Suppressor macrophage treated with lipopolysaccharide for 1 hour (primary cell): ENCODE measurements at places on chromosomes 1 and 21.

DNA sequence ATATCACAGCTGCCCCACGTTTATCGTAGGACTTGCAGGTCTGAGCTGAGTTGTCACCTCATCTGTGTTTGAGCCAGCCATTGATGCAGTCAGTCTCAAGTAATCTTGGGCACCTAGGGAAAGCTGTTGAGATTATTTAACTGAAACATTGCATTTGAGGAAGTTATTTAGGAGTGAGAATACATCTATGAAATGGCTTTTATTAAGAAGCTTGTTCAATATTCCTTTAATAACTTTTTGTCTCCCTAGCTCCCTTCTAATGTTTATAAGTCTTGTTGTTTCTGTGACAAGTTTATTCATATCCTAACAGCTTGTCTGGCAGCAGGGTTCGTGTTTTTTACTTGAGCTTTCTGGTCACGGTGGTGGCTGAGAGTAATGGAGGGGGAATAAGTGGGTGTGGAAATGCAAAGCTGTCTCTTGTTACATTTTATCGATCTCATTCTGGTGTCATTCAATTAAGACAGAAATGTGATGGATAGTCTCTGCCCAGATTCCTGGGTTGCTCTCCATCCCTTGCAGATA is 555.9 kb downstream of the USP25 start:
- DNase-seq: no peak

DNA sequence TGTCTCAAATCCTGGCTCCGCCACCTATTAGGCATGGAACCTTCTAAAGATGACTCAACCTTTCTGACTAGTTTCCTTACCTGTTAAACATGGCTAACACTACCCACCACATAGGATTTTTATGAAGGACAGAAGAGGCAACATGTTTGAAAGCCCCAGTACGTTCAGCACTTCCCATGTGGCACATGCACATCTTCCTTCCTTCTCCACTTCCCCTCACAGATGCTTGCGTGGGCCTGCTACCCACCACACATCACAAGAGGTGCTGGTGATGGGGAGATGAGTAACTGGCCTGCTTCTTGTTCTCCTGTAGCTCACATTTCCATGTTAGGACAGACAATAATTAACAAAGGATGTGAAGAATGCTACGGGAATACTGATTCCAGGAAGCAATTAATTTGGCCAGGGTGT is 7.1 kb downstream of the ZBTB21 start:
- peak; percentile 76 for DNase-seq

DNA sequence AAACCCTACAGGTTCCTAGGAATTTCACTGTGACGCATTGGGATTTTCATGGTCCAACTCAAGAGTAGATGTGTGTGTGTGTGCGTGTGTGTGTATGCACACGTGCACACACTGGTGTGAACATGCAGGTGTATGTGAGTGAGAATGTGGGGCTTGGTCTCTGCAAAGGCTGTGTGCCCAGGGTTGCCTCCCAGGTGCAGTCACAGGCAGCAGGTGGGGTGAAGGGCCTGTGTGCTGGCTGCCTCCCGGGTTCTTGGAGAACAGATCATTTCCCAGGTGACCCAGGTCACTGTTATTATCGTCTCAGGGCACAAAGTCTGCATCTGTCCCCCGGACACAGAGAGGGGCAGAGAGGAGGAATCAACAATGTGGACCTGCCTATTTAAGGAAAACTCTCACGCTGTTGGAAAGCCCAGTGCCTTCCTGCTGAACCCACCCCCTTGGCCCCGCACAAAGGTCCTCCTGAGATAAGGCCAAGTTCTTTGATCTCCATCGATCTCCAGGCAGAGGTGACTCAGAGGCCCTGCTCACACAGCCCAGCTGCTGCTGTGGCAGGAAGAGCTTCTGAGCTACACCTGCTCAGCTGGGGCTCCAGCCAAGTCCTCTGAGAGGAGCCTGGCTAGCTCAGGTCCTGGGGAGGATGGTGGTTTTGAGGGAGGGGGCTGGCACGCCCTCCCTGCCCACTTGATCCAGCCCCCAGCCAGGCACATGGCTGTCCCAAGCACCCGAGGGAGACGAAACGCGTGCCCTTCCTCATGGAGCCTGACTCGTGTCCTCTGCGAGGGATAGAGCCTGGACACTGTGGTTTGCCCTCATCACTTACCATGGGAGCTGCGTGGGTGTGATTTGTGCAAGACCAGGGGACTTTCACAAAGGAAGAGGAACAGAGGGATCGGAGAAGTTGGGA is 134.0 kb upstream of the ARHGEF16 start:
- peak; percentile 91 for DNase-seq

DNA sequence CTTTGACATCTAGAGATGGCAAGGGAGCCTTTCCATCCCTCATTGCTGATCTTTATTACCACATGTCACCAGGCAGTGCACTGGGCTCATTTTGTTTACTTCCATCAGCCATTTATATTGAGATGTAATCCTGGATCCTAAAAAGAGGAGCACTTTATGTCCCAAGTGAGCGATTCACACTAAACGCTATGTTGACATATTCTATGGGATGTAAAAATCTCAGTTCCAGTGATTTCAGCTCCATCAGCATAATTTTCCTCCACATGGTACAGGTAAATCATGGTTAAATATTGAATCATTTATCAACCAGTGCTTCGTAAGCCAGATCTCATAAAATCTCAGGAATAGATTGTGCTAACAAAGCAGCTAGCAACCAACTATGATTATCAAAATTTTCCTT is 634.8 kb upstream of the PLXNA2 start:
- DNase-seq: no peak

DNA sequence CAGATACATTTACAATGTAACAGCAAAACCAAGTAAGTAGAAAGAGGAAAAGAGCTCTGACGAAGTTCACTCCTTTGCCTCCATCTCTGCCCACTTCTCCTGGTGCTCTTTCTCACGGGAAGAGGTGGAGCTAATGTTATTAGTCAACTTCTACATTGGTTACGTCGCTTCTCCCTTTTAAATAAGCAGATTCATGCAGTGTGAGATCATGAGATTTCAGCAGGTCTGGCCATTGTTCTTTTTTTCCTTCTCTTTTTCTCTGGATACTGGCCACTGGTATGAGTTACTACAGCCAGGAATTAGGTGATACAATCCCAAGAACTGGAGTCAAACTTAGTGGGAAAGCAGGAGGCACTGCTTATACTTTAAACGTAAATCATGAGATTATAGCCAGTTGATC is 207.1 kb downstream of the AKT3 start:
- DNase-seq: peak; percentile 77

DNA sequence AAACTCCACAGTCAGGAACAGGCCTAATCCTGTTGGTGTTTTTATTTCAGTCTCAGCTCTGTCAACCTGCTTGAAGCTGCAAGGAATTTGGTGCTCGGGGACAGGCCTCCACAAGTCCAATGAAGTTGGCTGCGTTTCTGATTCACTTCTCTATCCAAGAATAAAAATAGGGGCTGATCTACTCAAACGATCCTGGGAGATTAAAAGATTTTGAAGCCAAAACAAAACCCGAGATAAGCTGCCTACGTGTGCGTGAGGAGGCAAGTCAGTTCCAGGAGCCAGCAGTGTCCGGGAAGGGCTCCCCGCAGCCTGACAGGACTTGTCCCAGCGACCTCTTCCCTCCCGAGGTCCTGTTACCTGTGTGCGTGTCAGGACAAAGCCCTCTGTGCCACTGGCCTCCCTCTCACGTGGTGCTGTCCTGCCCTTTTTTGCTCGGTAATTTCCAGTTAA is 98.0 kb downstream of the ETS2 start:
- no peak for DNase-seq

DNA sequence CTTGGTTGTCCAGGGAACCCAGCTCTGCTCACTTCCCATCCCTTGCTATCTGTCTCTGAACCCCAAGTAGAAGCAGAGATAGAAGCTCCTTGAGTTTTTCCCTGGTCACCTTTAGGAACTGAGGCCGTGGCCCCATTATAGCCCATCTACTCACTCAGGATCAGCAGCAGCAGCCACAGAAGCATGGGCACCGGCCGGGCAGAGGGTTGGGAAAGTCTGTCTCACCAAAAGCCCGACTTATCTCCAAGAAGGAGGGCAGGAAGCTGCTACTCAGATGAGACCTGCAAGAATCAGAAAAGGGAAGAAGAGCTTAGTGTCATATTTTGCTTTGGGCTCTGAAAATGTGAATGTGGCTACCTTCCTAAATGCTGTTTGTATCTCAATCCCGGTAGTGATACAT is 264 bp downstream of the FCRL3 start:
- no peak for DNase-seq

GRCh38 chr1:178126741-178127185 is 32.9 kb downstream of the RASAL2 start:
- DNase-seq: peak; percentile 93

DNA sequence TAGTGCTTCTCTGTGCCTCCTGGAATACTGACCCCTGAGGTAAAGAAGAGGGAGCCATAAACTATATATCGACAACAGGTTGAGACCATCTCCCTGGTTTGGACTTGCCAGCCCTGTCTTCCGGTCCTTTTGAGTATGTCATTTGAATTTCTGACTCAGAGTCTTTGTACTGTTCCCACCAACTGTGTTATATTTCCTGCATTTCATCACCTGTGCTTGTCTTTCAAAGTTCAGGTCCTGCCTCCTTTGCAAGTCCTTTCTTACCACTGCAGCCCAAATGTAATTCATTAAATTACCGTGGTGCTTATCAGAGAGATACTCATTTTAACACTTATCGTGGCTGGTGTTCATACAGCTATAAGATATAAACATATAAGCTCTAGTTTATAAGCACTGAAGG is 10.7 kb downstream of the AK5 start:
- no peak for DNase-seq

GRCh38 chr21:46634966-46635323 is 529 bp upstream of the PRMT2 start:
- DNase-seq: peak; percentile 87

GRCh38 chr1:81129366-81129765 is 671.4 kb upstream of the ADGRL2 start:
- DNase-seq: no peak

DNA sequence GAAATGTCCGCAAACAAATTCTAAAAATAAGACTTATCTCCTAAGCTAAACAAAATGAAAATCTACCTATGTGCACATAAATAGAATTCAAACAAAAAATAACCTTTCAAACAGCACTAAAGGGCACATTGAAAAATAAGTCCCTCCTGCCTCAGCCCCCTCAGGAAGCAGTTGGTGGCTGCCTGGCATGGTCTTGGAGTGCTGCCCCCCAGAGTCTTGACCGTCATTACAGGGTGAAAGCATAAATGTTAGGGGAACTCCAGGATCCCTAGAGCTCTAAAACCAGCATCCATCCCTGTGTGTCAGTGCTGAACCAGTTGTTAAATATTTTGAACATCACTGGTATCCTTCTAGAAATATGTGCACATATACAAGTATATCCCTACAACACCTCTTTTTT is 6.5 kb upstream of the NPL start:
- peak; percentile 21 for DNase-seq

DNA sequence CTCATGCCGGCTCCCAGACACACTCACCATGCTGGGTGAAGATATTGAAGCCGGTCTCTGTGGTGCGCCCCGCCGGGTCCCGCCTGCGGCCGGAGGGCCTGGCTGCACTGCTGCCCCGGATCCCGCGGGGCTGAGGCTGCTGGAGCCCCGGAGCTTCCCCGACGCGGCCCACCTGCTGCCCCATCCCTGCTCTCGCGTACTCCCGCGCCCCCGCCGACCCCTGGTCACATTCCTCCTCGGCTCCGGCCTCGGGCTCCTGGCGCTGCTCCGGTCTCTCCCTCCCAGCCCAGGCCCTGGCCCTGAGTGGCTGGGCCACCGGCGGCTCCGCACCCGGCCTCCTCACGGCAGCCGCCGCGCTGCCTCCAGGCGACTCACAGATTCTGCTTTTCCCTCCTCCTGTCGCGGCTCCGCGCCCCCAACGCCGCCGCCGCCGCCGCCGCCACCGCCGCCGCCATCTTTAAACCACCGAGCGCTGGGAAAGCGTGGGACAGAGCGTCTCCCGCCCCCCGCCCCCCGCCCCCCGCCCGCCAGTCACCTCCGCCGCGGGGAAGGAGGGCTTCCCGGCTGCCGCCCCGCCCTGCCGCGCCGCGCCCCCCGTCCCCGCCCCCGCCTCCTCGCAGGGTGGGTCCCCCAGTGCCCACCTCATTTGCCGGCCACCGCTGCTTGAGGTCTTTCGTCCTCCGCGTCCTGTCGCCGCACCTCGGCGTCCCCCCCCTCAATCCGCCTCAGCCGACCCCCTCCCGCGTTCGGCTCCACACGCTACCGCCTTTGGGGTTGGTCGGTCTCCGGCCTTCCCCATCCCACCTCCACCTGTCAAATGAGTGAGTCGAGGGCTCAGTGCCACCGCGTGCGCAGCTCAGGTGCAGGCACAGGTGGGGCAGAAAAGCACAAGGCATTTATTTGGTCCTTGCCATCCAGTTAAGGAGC is at the start of gene ABL2:
Gene ABL2 (minus strand): TSS at position 464 of the 927 bp plus-strand sequence. CDS start 280 bp downstream, at position 184.
- DNase-seq: peak; percentile 67

GRCh38 chr1:24385160-24385940 is 28.2 kb downstream of the STPG1 start:
- DNase-seq: peak; percentile 29

DNA sequence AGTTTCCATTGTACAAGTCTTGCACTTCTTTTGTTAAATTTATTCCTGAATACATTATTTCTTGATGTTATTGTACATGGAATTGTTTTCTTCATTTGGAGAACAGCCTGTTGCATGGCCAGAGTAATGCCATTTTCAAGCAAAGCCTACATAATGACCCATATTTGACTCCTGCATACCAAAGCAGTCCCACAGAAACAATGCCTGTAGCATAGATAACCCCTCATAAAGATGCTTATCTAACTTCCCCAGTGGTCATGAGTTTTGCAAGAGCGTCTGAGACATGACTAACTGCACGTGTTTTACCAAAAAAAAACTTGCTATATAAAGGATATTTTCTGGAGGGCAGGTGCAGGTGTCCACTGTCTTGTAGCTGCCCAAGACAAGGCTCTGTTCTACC is 30.3 kb upstream of the RLF start:
- no peak for DNase-seq

GRCh38 chr1:101452825-101453224 is 216.0 kb downstream of the S1PR1 start:
- no peak for DNase-seq

DNA sequence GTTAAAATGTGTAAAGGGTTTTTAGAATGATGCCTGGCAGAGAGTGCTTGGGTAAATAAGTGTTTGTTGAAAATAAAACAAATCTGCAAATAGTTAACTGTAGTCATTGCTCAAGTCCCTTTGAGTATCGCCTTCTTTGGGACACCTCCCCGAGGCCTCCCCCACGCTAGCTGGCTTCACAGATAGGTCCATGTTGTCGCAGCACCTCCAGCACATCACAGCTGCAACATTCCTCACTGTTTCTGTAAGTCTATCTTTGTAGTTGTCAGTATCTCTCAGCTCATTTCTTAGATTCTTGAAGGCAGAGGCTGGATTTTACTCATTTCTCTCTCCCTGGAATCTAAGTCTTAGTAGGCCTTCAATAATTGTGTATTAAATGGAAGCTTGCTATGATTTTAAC is 1.6 kb upstream of the STUM start:
- no peak for DNase-seq

DNA sequence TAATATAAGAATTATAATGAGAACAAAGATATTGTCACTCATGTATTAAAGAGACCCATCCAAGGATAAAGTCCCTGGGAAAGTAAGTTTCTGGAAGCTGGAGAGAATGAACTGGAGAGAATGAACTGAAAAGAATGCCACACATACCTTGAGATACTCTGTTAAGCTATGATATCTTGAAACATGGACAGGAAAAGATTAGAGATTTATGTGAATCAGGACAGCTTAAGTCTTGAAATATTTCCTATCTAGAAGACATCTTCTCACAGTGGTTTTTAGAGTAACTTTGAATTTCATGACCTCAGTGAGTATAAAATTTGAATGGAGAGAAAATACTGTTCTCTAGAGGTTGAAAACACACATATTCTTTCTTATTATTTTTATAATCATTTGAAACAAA is 201.3 kb upstream of the HMCN1 start:
- DNase-seq: no peak

- DNase-seq: no peak
These were observed 6.0 kb downstream of the POFUT2 start for GRCh38 chr21:45281411-45282282.
